ENCODE measurements at places on chromosomes 12 and 14.

DNA sequence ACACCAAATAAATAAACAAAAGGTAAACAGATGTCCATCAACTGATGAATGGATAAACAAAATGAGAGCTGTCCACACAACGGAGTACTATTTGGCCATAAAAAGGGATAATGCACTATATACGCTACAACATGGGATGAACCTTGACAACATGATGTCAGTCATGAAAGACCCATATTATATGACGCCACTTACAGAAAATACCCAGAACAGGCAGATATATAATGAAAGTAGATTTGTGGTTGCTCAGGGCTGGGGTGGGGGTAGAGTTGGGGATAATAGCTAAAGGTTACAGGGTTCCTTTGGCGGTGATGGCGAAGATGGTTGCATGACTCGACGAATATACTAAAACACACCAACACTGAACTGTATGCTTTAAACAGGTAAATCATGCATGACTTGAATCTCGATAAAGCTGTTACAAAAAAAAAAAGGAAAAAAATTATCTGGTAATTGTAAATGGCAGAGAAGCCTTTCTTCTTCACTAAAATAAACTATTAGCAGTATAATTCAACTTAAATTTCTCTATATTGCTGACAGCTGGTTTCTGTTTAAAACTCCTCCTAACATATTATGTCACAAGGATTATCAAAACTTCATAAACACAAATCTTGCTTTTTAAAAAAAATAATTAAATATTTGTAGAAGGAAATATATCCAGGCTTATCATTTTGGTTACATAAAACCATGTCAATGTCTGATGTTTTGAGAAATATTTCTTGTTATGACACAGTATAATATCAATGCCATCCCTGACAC lies 13.9 kb downstream of the CDC42BPB start:
- no peak for ATAC-seq

DNA sequence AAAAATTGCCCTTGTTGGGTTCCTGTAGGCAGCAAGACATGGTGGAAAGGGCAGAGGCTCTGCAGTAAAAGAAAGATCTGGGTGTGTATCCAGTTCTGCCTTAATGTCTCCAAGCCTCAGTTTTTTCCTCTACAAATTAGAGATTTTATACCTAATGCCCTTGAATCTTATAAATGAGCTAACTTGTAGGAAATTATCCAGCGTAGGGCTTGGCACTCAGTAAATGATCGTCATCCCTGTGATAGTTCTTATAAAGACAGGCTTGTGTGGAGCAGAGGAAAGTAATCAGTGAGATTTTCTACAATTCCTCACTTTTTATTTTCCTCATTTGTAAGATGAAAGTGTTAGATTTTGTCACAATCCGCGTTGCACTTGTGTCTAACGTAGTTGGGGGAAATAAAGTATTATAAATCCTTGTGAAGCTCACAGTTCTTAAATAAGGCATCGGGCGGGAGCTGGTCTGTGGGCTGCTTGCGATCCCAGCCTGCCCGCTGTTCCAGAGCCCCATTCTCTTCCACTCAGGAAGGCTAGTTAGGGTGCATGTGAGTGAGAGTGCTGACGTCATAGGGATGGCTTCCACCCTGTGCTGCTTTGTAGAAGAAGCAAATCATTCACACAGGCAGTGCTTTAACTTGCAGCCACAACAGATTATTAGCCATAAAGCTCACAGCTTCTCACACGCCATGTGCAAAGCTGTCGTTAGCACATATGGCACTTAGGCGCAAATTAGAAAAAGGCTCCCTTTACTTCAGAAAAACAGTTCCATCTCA lies 87.6 kb downstream of the EML1 start:
- ATAC-seq = no peak

DNA sequence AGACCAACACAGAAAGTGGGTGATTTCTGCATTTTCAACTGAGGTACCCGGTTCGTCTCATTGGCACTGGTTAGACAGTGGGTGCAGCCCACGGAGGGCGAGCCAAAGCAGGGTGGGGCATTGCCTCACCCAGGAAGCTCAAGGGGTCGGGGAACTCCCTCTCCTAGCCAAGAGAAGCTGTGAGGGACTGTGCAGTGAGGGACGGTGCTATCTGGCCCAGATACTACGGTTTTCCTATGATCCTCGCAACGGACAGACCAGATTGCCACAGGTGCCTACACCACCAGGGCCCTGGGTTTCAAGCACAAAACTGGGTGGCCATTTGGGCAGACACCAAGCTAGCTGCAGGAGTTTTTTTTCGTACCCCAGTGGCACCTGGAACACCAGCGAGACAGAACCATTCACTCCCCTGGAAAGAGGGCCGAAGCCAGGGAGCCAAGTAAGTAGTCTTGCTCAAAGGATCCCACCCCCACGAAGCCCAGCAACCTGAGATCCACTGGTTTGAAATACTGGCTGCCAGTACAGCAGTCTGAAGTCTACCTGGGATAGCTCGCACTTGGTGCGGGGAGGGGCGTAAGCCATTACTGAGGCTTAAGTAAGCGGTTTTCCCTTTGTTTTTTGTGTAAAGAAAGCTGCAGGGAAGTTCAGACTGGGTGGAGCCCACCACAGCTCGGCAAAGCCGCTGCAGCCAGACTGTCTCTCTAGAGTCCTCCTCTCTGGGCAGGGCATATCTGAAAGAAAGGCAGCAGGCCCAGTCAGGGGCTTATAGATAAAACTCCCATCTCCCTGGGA lies 25.5 kb upstream of the NAA30 start:
- no peak for ATAC-seq

GRCh38 chr14:23300687-23301223 lies 1.9 kb downstream of the PPP1R3E start:
- peak; percentile 7 for ATAC-seq

GRCh38 chr14:89015016-89015415 lies 190.6 kb downstream of the TTC8 start:
- ATAC-seq = no peak

DNA sequence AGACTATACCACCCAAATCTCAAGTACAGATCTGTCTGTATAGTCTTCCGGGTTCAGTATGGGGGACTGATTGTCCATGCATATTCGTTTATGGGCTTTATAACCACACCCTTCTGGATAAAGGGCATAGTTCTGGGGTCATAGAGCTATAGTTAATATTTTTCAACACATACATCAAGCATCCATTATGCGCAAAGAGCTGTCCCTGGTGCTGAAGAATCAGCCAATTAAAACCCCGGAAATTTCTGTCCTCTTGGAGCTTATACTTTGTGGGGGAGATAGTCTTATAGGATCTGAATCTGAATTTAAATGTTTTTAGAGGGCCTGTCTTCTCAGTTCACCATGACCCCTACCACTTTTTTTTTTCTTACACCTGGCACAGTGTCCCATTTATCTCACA lies 256.7 kb downstream of the SUDS3 start:
- no peak for ATAC-seq

DNA sequence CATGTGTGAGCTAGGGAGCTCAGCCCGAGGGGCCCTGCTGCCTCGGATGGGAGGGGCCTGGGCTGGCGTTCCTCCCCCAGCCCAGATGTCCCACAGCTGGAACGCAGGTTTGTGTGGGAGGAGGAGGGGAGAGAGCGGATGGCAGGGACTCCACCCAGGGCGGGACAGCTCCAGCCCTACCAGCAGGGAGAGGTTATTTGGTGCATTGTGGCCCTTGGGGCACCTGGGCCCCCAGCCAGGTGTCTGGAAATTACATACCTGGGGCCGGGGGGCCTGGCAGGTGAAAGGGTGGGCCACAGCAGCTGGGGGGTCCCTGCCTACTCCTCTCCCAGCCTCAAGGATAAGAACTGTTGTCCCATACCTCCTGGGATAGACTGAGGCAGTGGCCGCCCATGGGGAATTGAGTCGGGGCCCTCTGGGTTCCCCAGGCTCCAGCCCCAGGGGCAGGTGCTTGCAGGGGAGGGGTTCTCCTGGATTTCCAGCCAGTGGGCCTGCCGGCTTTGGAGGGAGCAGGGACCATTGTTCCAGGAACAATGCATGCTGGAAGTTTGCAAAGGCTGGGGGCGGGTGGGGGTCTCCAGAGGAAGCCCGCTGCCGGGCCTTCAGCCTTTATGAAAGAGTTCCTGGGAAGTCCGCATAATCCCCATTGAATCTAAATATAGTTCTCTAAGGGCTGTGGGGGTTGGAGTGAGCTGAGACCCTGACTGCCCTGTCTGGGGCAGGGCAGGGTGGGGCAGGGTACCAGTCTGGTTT lies 1.2 kb downstream of the KIF26A start:
- no peak for ATAC-seq

DNA sequence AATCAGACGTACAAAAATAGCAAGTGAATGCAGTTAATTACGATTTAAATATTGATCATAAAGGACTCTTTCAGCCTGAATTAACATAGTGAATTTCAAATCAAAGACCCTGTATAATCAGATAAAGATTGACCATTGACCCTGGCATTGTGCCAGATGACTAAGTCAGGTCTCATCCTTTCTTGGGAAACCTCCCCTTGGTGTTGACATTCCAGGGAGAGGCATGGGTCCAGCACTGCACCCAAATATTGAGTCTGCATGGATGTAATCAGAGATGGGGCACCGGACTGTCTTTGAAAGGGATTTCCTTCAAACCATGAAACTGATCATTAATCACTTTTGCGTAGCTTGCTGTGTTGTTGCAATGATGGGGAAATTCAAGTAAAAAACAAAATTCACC lies 1138.2 kb downstream of the BCL11B start:
- ATAC-seq = no peak

DNA sequence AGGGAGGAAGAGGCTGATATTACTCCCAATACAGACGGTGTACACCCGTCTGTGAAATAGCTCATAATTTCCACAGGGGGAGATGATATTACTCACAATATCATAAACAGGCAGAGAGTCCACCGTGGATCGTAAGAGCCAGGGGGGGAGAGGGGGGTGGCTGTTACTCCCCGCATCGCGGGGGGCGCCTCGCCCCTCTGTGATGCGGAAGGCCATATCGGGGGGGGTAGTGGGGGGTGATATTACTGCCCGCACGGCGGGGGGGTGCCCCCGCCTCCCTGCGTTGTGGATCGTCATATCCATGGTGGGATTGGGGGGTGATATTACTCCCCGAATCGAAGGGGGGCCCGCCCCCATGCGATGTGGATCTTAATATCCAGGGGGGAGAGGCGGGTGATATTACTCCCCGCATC lies 91.9 kb downstream of the FRMD6 start:
- ATAC-seq = no peak

- ATAC-seq = no peak
Measured at GRCh38 chr12:126185025-126185424, 1119.8 kb downstream of the AACS start.

DNA sequence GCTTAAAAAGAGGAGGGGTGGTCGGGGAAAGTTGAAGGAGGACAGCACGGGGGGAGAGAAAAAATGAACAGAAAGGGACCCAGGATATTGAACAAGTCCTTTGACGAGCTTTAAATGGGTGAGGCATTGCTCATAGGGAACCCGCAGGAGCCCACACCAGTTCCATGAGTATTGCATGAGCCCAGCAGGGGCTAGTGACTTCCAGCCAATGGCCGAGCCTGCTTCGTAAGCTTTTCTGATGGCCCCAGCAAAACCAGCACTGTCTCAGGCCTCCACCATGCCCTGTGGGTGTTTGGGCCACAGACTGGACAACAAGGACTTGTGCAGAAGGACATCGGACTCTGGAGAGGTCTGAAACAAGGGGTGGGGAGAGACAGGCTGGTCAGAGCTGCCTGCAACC lies 109.5 kb downstream of the ZFP36L1 start:
- ATAC-seq = no peak

GRCh38 chr12:27426743-27427487 lies 19.6 kb upstream of the SMCO2 start:
- ATAC-seq = no peak

DNA sequence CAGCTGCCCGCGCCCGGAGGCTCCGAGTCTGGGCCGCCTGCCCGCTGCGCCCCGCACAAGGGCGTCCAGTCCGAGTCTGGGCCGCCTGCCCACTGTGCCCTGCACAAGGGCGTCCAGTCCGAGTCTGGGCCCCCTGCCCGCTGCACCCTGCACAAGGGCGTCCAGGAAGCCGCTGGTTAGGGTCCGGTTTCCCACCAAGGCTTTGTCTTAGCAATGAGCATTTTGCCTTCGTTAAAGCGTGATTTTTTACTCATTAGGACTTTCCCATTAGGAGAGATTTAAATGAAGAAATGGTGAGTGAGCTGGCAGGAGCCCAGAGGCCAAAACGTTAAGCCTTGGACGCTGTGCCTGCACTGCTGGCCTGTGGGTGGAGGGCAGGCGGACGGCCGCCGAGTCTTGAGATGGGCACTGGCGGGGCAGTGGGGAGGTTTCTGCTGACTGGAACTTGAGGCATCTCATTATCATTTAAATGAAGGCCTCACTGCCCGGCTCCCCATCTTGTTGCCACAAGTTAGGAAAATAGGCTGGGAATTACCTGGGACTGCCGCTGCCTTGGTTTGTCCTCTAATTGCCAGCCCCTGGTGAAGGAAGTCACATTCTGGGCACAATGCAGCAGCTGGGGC lies 36.0 kb downstream of the FBRSL1 start:
- ATAC-seq = no peak

DNA sequence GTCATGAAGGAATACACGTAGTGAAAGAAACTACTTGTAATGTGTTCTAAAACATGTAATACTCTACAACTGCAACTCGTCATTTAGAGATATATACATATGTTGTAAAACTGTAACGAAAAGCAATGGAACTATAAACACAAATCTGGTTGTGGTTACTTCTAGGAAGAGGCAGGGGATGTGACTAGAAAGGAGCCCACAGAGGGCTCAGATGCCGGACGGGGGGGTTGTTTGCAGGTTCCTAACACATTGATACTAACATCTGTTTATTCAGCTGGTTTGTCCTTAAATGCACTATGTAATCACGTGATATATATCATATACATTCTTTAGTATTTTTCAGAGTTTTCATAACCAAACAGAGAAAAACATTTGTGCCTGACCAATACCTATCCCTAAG lies 16.1 kb upstream of the ANHX start:
- no peak for ATAC-seq

- ATAC-seq = no peak
Measured at GRCh38 chr14:68680541-68681051, 112.3 kb downstream of the ZFP36L1 start.

DNA sequence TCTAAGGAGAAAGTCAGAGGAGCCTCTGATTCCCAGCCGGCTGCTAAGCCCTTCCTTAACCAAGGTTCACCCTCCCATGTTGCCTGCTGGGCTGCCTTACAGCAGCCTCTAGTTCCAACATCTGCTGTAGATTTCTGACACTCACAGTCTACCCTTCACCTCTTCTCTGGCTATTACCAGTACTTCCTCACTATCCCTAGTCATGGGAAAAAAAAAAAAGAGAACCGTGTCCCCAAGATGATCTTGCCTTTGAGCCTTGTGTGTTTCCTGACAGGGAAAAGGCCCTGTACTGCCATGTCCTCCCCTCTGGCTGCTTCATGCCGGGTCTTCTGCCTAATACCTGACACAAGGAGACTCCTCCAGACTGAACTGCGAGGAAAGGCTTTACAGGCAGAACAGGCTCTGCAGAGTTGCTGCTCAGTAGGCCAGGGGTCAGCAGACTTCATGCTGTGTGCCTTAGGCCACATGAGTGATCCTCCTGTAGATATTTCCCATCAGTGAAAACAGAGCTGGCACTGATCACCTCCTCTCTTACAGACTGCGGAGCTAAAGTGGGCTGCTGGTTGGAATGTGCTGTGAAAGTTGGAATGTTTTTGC lies 46.8 kb downstream of the PRKCH start:
- ATAC-seq = peak; percentile 89
